ENCODE measurements at places on chromosomes 1 and 21.

- no peak for DNase-seq
These were observed 47.5 kb upstream of the PLA2G2C start for GRCh38 chr1:20233866-20234265.

DNA sequence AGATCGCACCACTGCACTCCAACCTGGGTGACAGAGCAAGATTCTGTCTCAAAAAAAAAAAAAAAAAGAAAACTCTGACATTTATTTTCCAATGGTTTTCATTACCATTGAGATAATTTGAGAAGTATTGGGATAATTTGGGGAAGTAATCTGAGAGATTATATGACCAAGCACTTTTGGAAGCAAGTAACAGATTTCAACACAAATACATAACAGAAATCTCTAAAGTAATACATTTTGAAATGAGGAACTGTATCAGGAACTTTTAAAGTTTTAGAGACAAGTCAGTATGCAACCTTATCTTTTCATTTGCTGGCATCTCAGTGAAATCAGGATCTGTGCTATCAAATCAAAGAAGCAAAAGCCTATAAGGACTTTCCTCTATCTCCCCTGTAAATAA lies 25.4 kb upstream of the SLC16A1 start:
- DNase-seq, result no peak

GRCh38 chr1:43359696-43360095 lies 915 bp downstream of the CDC20 start:
- DNase-seq, result no peak

DNA sequence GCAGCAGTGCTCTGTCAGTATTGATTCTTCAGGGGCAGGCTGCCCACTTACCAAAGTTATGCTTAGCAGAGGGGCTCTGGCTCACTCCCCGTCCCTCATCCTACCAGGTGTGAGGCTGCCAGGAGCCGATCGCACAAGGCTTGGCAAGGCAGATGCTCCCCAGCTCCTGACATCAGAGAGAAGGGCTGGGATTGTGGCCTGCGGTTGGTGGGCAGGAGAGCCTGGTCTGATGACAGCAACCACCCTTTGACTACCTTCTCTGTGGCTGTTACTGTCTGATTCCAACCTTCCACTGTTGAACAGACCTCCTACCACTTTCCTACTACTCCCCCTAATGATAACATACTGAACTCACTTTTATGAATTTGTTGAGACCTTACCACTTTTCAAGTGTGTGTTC lies 23.7 kb upstream of the WDR26 start:
- DNase-seq, result no peak

- no peak for DNase-seq
These were observed 19.7 kb upstream of the ABCG1 start for GRCh38 chr21:42198929-42199867.

- no peak for DNase-seq
These were observed 12.3 kb upstream of the PADI1 start for GRCh38 chr1:17192394-17193221.

DNA sequence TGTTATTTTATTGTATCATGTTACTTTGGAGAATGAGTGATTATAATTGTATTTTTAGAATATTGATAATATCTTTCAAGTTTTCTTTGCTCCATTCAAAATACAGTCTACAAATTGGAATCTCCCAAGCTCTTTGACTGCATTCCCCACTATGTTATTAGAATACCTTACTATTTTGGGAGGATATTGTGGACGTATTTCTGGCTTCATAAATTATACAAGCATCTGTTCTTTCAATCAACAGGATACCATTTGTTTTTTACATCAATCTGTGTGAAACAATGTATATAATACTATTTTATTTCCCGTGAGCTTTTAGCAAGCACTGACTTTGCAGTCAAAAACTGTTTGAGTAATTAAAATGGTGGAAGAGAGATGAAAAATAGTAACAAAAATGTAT lies 226.5 kb downstream of the PTPRC start:
- DNase-seq, result no peak

- no peak for DNase-seq
These were observed 14.6 kb downstream of the KIF26B start for GRCh38 chr1:245169376-245169775.

DNA sequence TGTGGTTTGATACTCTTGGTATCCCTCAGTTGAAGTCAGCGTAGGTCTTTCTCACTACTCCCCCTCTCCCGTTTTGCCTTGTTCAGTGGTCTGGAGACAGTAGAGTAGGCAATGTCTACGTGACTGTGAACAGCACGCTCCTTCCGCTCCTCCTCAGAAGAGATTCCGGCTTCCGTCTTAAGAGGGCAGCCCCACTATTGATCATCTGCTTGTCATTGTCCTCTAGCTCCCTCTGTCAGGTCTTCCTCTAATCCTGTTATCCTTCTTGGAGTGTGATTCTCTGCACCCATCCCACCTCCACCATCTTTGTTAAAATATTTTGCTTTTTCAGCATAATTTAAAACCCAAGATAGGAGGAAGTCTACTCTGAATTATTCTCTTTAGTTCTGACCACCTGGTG lies 129.9 kb upstream of the KCNK2 start:
- DNase-seq, result no peak

DNA sequence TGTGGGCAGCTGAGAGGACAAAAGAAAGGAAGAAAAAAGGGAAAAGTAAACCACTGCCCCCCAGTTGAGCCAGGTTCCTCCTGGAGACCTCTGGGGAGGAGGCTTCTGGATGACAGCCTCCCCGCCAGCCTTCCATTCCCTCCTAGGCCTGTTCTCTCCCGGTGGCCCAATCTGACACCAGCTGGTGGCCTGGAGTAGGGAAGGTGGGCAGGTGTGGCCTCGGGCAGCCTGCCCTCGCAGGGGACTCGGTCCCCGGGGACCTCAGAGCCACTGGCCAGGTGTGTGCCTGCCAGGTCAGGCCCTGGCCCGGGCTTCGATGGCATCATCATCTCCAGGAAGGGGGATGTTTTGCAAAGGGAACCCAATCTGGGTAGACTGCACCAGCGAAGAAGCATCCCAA lies 159.0 kb downstream of the CASZ1 start:
- no peak for DNase-seq

GRCh38 chr1:54567961-54568360 lies 19.9 kb downstream of the ACOT11 start:
- no peak for DNase-seq
